Posterior cingulate gyrus (tissue), 11 donors: ENCODE measurements at places on chromosomes 6 and 20.

GRCh38 chr6:2807342-2808090 lies 34.1 kb downstream of the SERPINB1 start:
- peak; percentile 45 for DNase-seq

DNA sequence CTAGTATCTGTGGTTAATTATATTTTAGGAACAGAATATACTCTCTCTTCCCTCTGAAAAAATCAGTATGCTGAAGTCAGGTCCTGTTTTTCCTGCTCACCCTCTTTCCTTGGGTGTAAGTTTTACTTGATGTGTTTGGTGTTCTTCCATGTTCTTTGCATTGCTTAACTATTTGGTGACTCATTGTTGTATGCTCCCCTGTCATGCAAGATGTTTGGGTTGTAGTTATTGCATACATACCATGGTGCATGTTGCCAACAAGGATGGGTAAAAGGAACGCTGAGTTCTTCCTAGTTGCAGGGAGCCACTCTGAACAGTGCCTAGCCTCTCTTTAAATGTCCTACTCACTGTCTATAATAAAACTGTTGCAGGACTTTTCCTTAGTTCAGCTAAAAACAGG lies 207.9 kb upstream of the LAMP5 start:
- no peak for DNase-seq

DNA sequence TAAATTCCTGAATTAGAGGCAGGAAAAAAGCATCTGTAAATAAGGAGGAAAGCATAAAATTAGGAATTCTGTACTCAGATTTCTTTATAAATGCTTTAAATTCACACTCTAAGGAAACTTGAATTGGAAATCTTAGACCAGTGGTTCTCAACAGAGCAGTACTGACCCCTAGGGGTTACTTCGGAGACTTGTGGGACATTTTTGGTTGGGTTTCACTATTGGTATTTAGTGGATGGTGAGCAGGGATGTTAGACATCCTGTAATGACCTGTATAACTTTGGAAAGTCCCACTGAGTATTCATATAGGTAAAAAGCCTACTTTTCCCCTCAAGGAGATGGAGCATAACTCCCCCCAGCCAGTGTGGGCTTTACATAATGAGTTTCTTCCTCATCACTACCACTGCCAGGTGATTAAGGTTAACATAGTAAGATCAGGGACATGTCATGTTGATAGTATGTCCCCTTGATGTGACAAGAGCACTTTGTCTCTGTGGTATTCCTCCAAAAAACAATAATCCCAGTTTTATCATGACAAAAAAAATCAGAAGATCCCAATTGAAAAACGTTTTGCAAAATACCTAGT lies 31.0 kb downstream of the GLO1 start:
- DNase-seq = no peak

DNA sequence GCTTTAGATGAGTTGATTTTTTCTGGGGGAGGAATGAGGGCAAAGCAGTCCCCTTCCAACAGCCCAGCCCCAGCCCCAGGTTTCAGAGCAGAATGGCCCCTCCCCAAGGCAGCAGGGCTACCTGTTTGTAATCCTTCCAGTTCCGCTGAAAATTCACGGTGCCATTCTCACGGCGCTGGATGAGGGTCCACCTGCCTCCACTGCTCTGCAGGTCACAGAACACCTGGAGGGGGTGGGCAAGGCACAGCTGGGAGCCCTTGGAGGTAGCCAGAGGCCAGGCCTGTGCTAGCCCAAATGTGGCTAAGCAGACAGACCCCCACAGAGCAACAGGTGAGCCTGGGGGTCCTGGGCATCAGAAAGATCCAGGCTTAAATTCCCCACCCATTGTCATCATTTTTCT lies 36.5 kb downstream of the ANGPT4 start:
- no peak for DNase-seq

GRCh38 chr6:85792254-85792653 lies 149.6 kb upstream of the SYNCRIP start:
- no peak for DNase-seq

DNA sequence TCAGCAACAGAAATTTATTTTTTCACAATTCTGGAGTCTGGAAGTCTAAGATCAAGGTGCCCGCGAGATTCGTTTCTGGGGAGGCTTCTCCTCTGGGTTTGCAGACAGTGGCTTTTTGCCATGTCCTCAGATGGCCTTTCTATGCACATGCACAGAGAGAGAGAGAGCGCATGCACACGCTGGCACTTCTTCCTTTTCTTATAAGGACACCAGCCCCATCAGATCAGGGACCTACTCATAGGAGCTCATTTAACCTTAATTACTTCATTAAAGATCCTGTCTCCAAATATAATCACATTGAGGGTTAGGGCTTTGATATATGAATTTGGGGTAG lies 260.7 kb upstream of the PLCB4 start:
- DNase-seq = no peak

- DNase-seq = no peak
Measured at GRCh38 chr6:75480425-75480824, 13.2 kb downstream of the FILIP1 start.

GRCh38 chr6:114376611-114377175 lies 33.9 kb upstream of the HS3ST5 start:
- no peak for DNase-seq

- DNase-seq = no peak
Measured at GRCh38 chr6:113211170-113211569, 646.0 kb upstream of the MARCKS start.

GRCh38 chr20:20237093-20237959 lies 130.6 kb upstream of the INSM1 start:
- DNase-seq = no peak

- no peak for DNase-seq
Measured at GRCh38 chr6:151692216-151692615, 115.3 kb upstream of the ESR1 start.

GRCh38 chr6:95496769-95497426 lies 80.4 kb upstream of the MANEA start:
- no peak for DNase-seq

DNA sequence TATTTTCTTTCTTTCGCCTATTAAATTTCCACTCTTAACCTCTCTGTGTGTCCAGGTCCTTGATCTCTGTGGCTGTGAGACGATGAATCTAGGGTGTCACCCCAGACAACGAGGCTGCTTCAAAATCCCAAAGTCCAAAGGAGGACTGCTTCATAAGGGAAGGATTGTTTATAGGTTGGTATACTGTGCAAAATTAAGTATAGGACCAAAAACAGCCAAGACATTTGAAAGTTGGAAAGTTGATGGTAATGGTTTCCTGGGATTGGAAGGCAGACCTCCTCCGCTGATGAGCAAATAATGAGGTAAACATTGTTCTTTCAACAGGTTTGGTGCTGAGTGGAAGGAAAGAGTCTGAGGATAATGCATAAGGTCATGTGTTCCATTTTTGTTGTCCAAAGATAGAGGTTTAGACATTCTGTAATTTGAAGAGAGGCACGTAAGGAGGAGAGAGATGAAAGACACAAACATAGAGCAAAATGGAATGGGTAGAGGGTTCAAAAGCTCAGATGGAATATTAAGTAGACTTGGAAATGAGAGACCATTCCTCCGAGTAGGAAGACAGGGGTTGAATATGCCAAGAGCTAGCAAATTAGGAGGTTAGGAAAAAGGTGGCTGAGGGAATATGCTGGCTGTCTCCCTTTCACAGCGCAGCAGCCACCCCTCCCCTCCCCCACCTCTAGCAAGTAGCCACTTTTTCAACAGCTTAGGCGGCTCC lies 24.8 kb downstream of the ZNF311 start:
- no peak for DNase-seq

- no peak for DNase-seq
Measured at GRCh38 chr20:47252879-47253307, 103.6 kb downstream of the ZMYND8 start.

GRCh38 chr6:145815309-145816274 lies 997 bp upstream of the FBXO30 start:
- DNase-seq = peak; percentile 83

DNA sequence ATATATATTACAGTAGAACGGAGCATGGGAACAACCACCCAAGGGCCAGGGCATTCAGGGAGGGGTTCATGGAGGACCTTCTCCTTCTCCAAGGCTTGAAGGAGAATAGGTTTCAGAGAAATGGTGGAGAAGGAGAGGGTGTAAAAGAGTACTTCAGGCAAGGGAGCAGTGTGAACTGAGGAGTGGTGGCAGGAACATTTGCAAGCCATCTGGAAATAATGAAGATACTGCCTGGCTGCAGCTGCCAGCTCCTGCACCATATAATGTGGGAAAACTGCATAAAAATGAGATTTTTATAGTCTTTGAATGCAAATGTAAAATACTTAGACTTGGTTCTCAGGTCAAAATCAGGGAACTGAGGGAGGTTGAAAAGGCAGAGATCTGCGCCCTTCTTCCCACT lies 9.6 kb upstream of the DEFB121 start:
- no peak for DNase-seq

GRCh38 chr20:17430125-17430950 lies 100.8 kb downstream of the BFSP1 start:
- DNase-seq = no peak

DNA sequence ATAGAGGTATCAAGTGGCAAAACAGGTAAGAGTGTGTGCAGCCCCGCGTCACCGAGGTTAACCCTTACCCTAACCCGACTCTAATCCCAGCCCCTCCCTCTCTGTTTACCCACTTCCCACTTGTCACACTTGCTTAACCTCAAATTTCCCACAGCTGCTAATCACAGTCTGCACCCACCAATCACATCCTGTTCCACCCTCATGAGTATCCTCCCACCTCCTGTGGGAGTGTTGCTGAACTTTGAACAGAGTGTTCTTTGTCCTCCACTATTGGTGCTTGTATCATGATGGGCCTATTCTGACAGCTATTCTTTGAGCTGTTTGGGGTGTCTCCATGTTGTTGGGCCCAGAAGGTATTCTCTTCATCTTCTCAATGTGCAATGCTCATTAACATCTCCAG lies 487.8 kb downstream of the PTPRT start:
- no peak for DNase-seq

- DNase-seq = no peak
Measured at GRCh38 chr6:118881440-118882313, 12.3 kb upstream of the ASF1A start.

GRCh38 chr6:54102238-54102637 lies 9.0 kb upstream of the MLIP start:
- no peak for DNase-seq

DNA sequence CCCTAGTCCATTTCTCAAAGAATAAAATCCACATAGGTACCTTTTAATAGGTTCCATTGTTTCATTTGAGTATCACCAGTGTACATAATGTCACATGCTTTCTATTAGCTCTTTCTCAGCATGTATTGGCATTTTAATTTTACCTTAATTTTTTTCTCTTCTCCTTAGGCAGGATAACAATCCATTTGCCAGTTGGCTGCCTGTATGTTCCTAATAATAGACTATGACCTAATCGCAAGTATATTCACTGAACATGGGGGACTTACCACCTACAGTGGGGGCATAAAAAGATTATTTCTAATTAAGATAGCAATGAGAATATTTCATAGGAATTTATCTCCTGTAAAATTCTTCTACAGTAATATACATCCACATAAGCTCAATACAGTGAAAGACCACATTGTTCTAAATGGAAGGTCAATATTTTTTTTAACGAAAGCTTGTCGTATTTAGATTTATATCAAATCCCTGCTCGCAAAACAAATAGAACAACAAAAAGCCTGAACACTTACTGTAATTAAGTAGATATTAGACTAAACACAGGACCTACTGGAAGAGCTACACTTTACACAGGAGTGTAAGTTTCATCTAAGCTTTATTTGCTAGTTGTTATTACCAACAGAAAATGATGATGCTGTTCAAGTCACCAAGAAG lies 76.4 kb downstream of the OGFRL1 start:
- no peak for DNase-seq

DNA sequence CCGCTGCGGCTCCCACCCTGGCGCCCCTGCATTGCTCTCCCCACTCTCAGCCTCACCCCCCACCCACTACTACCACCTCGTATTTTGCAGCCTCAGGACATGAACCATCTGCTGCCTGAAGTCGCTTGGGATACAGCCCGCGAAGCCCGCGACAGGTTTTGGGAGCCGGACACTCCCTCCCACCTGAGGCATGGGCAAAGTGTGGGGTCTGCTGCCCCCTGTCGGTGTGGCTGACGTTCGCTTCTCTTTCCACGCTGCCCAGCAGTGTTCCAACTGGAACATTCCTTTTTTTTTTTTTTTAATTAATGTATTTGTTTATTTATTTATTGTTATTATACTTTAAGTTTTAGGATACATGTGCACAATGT lies 15.3 kb upstream of the LPA start:
- DNase-seq = no peak

DNA sequence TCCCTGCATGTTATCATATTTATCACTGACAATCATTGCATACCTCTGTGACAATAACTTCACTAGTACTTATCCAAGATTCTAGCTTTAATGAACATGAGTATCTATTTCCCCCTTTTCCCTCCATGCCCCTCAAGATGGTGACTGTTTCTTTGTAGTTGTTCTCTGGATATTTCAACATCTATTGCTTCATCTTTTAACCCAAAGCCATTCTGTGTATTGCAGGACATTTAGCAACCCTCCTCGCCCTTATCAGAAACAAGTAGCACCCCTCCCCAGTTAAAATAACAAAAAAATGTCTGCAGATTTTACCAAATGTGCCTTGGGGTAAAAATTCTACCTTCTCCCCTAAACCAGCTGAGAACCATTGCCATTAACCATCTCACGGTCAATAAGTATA lies 979.8 kb upstream of the MANEA start:
- DNase-seq = no peak

DNA sequence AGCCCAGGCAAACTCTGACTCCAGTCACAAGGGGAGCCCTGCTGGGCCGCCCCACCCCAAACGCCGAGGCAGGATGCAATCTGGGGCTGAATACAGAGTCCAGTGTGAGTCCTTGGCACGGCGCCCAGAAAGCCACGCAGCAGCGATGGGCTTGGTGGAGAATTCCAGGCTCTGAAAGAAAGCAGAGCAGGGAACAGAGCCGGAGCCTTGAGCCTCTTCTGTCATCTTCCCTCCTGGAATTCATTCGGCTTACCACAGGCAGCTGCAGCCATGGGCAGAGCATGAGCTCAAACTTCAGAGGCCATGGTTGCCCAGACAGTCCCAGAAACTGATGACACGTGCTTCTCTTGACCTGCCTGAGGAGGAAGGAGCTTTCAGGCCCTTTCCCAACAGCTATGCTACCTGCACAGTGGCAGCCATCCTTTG lies 441.1 kb upstream of the JARID2 start:
- peak; percentile 74 for DNase-seq

- no peak for DNase-seq
Measured at GRCh38 chr6:17353440-17354175, 39.8 kb upstream of the CAP2 start.

DNA sequence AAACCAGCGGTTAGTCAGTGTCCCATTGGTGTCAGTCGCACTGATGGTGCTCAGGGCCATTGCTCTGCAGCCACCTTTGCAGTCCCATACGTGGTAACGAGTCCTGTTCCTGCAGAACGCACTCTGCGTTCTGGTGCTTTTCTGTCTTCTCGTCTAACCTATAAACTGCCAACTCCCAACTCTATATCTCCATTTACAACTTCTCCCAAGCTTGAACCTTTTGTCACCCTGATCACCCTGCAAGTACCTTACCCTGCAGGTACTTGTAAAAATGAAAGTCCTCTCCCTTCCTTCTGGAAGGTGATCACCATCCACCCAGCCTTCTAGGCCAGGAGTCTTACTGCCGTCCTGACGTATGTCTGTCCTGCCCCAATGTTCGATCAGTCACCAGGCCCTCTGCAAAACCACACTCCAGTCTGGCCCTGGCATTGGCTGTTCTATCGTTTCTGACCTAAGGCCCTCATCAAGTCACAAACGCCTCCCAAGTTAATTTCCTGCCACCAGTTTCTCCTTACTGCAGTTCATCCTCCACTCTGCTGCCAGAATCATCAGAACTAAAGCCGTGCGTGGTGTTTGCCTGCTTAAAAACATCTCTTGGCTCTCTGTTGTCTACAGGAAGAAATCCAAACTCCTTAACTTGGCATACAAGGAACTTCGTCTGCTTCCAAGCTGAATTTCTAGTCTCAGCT lies 7.9 kb downstream of the RREB1 start:
- DNase-seq = no peak
